ENCODE measurements at places on chromosomes 6 and 20.

- DNase-seq = no peak
Measured at GRCh38 chr6:5095236-5095635, 10.1 kb downstream of the PPP1R3G start.

GRCh38 chr6:21300439-21300838, 293.1 kb upstream of the SOX4 start:
- DNase-seq = no peak

DNA sequence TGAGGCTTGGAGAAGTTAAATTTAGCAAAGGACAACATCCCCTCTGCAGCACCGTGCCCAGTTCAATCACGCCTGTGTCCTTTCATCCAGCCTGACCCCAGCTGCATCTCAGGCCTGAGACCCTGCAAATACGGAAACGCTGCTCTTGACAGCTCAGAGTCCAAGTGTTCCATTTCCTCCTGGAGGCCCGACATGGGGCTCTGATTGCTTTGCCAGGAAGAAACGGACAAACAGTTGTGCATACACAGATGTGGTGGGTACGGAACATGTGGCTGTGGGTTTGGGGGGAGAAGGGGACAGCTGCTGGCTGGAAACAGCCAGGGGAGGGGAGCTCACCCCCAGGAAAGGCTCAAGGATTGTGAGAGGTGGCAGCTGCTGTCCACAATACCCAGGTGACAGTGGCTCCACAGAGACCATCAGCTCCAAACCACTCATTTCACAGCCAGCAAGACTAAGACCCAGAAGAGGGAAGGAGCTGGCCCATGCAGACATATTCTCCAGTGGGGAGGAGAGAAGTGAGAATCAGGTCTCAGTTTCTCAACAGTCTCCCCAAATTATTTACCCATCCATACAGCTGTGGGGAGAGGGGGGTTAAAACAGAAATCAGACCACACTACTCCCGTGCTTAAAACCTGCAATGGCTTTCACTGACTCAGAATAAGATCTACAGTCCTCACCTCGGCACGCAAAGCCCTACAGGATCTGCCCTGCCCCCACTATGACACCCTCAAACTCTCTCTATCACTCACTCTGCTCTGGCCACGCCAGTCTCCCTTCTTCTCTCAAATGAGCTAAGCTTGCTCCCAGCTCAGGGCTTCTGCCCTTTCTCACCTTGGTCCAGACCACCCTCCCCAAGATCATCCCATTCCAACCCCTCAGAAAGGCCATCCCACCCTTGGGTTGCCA, 89.1 kb downstream of the PREX1 start:
- DNase-seq = peak; percentile 79

- no peak for DNase-seq
Measured at GRCh38 chr6:105483492-105483891, 80.6 kb upstream of the PREP start.

DNA sequence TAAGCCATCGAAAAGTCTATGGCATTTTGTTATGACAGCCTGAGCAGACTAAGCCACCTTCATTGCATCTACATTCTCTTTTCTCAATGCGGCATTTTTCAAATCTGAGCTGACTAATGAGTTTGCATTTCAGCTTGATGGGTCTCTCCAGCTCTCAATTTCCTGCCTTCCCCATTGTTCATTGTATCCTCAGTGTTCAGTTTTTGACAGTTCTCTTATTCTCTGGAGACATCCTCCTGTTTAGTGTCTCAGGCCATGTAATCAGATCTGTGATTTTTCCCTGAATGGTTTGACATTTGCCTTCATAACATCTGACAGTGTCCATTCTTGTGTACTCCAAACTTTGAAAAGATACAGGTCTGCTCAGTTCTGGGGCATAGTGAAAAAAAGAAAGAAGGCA, 27.9 kb upstream of the MCM3 start:
- DNase-seq = no peak

DNA sequence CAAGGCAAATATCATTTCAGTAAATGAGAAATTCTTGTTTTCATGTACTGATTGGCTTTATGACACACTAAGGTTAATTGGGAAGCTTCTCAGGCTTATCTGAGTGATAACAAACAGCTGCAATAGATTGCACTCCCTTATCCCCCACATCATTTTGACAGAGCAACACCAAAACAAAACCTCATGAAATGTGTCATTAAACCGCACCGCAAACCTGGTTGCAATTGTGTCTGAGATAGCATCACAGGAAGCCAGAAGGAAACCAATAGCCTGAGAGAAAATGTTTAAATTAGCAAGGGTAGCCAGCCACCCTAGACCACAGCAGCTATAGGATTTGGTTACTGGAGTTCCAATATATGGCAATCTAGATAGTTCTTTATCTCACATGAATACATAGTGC, 31.6 kb upstream of the LAMA4 start:
- DNase-seq = peak; percentile 64

GRCh38 chr6:39527792-39528564, 197.2 kb downstream of the KIF6 start:
- no peak for DNase-seq

- DNase-seq = no peak
Measured at GRCh38 chr6:50116797-50117542, 67.2 kb upstream of the DEFB112 start.

GRCh38 chr6:95244751-95245150, 332.6 kb upstream of the MANEA start:
- no peak for DNase-seq

GRCh38 chr6:140063021-140063399, 688.6 kb upstream of the CITED2 start:
- no peak for DNase-seq

DNA sequence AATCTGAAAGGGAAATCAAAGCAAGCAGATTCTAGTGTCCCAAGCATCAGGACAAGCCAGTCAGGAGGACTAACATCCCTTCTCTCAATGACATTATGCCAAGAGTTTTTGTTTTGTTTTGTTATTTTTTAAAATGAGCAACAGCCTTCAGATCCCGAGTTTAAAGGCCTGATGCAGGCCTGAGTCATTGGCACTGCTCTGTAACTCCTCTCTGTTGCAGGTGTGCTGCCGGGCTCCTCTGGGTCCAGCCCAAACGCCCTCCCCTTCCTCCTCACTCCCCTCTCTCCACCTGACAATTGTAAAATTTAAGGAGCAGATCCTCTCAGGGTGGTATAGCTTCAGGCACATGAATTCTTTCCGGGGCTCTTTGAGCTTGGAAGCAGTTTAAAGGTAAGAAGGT, 502.0 kb downstream of the BMP2 start:
- DNase-seq = no peak

DNA sequence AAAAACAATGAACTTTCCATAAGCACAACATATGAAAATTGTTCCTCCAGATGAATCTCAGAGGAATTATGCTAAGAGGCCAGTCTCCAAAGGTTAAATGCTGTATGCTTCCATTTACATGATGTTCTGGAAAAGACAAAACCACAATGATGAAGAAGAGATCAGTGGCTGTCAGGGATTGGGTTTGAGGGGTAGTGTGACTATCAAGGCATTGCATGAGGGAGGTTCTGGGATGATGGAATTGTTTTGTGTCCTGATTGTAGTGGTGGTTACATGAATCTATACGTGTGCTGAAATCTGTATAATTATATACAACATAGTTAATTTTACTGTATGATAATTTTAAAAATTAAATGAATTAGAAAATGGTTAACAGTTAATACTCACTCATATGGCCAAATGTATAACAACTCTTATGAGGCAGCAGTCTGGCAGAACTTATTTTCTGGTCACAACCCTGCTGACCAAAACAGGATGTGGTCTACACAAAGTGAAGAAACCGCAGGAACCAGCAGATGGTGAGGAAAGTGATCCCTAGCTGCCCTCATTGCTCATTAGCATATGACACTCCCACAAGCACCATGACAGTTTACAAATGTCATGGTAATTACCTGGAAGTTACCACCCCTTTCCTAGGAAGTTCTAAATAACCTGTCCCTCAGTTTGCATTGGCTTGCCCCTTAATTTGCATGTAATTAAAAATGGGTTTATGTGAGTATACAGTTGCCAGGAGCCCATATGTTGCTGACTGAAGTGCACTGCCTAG, 31.9 kb downstream of the NSFL1C start:
- DNase-seq = peak; percentile 69

DNA sequence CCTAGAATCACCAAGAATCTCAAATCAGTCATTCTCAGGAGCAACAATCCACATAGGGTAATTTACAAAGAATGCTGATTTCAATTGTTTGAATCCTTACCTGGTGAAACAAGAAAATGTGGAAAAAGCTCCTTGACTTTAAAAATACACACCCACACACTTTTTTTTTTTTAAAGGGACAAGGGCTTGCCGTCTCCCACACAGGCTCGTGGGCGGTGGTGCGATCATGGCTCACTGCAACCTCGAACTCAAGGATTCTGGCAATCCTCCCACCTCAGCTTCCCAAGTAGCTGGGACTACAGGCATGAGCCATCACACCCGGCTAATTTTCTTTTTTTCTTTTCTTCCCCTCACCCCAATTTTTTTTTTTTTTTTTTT, 30.7 kb downstream of the PARD6B start:
- no peak for DNase-seq

- DNase-seq = no peak
Measured at GRCh38 chr6:42690151-42690702, 32.2 kb downstream of the PRPH2 start.

DNA sequence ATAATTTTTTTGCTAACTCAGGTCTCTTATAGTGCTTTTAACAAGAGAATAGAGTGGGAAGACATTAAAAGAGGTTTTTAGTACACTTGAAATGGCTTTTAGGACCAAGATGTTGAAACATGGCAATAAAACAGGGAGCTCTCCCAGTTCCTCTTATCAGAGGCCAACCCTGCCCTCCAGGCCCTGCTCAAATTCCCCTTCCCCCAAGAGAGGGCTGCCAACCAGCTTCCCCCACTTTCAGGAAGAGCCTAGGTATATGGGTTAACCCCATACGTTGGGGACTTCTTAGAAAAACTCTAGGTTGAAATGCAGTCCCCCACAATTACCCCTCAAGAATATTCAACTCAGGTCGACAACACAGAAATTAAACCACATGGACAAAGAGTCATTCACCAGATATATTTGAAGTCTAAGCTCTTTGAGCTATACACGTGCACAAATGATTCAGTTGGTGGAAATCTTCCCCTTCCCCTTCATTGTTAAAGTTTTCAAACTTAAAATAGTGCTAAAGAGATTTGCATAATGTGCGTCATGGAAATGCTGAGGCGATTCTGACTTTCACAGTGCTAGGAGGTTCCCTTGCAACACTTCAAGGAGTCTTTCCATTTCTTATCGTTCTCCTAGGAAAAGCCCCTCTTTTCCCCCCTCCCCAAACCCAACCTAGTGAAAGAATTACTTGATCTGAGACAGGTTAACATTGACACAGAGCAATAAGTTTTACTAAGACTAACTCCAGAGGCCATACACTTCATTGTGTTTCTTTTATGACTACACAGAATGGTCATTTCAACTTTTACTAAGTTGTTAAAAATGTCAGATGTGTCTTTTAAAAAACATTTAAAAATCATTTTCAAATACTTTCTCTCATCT, 49.8 kb upstream of the ENPP5 start:
- peak; percentile 46 for DNase-seq

GRCh38 chr20:33926425-33926824, 67.3 kb upstream of the RALY start:
- DNase-seq = no peak

GRCh38 chr20:51594236-51595057, 51.9 kb upstream of the NFATC2 start:
- DNase-seq = no peak

- no peak for DNase-seq
Measured at GRCh38 chr6:96116674-96117073, 100.9 kb downstream of the FUT9 start.

DNA sequence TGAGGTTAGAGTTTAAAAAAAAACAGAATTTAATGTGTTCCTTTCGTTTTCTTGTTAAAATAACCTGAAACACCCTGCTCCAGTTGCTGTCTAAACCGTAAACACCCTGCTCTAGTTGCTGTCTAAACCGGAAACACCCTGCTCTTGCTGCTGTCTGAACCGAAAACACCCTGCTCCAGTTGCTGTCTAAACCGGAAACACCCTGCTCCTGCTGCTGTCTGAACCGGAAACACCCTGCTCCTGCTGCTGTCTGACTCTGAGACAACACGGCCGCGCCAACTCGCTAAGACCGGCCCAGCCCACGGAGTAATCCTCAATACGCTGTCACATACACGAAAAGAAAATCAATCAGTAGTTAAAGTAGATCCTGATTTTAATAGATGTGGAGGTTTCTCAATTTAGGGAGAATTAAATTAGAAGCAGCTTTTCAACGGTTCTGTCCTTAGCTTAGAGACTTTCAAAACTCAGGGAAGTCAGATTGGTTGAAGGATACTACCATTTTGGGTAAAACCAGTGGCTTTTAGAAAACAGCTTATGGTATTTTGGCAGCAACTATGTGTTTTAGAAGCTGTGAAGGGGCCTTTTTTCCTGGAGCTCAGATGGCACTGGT, 98.3 kb downstream of the RAMACL start:
- peak; percentile 79 for DNase-seq

- no peak for DNase-seq
Measured at GRCh38 chr6:10084111-10084986, 330.5 kb downstream of the TFAP2A start.

- no peak for DNase-seq
Measured at GRCh38 chr6:74319292-74319691, 623.3 kb downstream of the CD109 start.

- no peak for DNase-seq
Measured at GRCh38 chr20:9515741-9516233, 1.4 kb downstream of the LAMP5 start.
